AG09309 (cell line): ENCODE measurements at places on chromosomes 3 and 15.

GRCh38 chr15:95032156-95032555 lies 800.8 kb downstream of the MCTP2 start:
- DNase-seq, result no peak

GRCh38 chr3:119555309-119555735 lies 4.1 kb downstream of the CD80 start:
- no peak for DNase-seq

DNA sequence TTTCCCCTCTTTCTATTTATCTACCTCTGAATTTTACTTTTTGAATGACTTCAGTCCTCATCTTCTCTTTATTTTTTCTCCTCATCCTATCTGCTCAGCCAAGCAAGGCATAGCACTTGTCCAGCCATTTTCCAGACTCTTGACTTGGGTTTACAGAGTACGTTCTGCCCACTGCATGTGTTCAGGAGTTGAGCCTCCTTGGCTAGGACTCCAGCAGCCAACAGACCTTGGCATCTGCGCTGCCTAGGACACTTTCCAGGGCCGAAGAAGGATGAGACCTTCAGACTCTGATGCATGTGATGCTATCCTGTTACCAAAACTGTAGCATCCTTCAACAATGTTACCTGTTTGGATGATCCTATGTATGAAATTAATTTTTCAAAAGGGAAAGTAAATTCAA lies 59.7 kb downstream of the HES1 start:
- DNase-seq, result no peak

GRCh38 chr3:32909999-32910398 lies 41.4 kb upstream of the CCR4 start:
- DNase-seq, result no peak

- no peak for DNase-seq
Observed at GRCh38 chr3:152076148-152076547, 192.6 kb upstream of the MBNL1 start.

GRCh38 chr15:52680041-52680391 lies 828 bp upstream of the ATOSA start:
- no peak for DNase-seq

DNA sequence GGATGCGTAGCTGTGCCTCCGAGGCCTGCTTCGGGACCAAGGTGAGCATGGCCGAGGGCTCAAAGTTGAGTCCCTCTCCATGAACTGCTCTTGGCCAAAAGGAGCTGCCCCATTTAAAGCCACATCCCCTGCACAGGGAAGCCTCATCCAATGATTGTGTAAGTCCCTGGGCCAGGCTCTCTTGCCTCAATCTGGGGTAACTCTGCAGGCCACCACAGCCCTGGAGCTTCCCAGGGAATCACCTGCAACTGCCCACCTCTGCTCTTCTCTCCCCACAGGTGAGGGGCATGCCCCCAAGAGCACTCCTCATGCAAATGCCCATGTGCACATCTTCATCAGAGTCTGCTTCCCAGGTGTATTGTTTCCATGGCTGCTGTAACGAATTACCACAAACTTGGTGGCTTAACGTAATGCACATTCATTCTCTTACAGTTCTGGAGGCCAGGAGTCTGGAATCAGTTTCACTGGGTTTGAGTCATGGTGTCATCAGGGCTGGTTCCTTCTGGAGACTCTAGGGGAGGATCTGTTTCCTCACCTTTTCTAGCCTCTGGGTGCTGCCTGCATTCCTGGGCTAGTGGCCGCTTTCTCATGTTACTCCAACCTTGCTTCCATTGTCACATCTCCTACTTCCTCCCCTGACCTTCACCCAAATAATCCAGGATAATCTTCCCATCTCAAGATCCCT lies 25.0 kb upstream of the LOXL1 start:
- DNase-seq, result no peak

GRCh38 chr15:85377986-85378385 lies 2.4 kb upstream of the AKAP13 start:
- no peak for DNase-seq

GRCh38 chr15:38996111-38996631 lies 431.6 kb upstream of the RASGRP1 start:
- peak; percentile 97 for DNase-seq

GRCh38 chr3:126551839-126552687 lies 6.7 kb downstream of the C3orf22 start:
- no peak for DNase-seq

DNA sequence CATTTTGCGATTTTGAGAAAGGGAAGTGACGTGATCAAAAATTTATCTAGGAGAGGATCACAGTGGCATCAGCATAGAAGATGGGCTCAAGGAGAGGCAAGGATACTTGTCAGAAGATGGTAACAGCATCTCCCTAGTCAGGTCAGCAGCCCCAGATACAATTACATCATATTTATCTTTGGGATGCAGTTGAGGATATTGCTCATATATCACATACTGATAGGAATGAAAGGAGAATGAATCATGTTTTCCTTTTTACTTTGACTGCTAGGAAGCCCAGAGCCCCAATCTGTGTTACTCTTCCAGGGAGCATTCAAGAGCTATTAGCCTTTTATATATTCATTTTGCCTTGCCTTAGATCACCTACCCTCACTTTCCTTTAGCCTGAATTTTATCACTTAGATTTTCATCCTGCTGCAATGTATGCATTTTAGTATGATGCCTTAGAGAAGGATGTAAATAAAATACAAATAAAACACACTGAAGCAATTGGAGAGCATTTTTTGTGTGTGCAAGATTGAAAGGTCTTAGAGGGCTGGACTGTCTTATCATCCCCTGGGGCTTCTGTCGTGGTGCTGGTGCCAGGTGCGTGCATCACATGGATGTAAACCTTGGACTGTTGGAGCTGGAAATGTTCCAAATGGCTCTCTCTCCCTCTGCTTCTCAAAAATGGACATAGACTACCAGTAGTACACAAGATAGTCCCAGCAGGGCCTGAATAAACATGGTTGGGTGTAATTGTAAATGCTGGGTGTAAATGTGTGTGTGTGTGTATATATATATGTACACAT lies 40.3 kb downstream of the CORO2B start:
- DNase-seq, result no peak

DNA sequence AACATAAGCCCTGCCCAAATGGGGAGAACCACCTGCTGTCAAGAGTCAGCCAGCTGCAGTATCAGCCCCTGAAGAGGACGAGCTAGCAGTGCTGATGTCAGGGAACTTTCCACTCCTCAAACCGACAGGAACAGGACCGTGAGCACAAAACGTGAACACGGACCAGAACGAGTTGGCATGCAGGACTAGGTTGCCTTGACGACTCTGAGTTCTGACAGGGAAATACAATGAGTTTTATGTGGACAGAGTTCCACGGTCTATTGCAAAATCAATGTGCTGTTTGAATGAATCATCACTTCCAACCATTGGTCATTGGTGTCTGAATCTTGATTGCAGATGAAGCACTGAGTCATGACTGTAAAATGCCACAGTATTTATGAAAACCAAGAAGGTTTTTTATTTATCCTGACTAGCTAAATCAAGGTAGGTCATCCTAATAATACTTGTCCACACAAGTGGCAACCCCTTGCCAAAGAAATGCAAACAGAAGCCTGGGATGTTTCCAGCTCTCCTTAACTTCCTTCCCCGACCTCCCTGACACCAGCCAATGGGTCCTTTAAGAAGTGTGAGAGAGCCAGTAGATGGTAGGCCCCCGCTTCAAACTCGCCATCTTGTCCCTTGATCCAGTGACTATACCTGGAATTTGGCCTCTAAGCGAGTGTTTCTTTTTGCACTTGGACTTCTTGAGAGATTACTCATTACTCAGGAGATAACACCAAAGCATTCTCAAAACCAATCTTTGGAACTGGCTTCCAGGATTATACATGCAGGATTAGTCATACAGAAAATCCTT lies 119.6 kb downstream of the ASB7 start:
- peak; percentile 99 for DNase-seq

DNA sequence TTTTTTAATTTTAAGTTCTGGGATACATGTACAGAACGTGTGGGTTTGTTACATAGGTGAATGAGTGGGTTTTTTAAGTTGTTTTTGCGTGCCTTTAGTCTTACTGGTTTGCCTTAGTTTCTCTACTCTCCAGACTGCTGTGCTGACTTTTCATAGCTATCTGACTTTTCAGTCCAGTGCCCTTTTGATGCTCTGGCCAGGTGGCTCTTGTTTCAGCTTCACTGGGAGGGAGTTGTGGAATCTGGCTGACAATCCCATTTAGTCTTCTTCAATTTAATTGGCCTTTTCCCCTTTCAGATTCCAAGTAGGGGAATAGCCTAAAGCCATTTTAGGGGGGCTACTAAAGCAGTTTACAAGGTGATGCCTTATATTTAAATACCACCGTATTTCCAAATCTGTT lies 30.1 kb downstream of the FNDC3B start:
- DNase-seq, result no peak

- DNase-seq, result no peak
Observed at GRCh38 chr3:46974421-46975171, 1.9 kb downstream of the CCDC12 start.

GRCh38 chr3:4880850-4881249 lies 98.4 kb upstream of the BHLHE40 start:
- no peak for DNase-seq

- no peak for DNase-seq
Observed at GRCh38 chr15:83174891-83175290, 32.7 kb downstream of the HDGFL3 start.

GRCh38 chr3:147191795-147192385 lies 214.5 kb downstream of the ZIC4 start:
- DNase-seq, result peak; percentile 52

GRCh38 chr3:134680796-134681521 lies 30.1 kb upstream of the KY start:
- no peak for DNase-seq

DNA sequence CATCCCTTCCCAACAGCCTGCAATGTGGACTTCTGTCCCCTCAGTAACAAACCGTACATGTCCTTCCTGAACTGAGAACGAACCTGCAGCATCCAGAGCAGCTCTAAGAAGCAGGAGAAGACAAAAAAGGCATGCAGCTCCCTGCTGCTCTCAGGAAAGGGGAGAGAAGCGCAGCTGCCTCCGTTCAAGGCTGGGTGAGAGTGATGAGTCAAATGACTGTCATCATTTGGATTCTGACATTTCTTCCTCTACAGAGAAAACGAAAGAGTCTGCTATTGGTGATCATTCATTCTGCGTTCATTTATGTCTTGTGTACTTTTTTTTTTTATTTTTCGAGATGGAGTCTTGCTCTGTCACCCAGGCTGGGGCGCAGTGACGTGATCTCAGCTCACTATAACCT lies 677.8 kb downstream of the FHIT start:
- DNase-seq, result no peak

DNA sequence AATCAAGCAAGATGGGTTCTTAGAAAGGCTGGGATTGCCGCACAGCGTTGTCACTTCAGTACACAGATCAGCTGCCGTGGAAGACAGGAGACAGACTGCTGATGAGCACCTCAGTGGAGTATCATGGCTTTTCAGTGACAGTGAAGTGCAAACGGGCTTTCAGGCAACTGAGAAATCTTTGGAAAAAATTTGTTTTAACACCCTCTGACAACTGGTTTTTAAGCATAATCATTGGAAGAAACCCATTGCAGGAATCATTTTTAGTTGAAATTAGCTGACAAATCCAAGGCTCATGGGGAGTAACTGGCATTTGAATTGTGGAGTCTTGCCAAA lies 418.8 kb downstream of the OTOL1 start:
- no peak for DNase-seq

- no peak for DNase-seq
Observed at GRCh38 chr3:36944012-36944640, 728 bp downstream of the TRANK1 start.

DNA sequence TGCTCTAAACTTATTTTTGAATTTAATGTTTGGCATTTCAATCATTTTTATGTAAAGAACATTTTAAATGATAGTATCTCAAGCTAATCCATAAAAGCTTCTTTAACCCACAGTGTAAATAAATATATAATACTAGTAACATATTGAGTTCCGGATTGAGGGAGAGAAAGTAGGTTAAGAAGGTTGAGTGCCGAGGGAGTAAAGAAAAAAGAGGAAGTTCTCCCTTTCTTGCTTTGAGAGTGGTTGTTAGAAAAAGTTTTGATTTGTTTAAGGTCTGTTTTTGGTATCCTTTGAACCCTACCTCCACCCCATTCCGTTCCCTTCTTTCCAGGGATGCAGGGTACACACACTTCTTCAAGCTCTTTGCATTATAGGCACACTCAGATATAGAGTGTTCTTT lies 130.8 kb downstream of the VPS8 start:
- no peak for DNase-seq

- no peak for DNase-seq
Observed at GRCh38 chr3:189632242-189632641, 1.1 kb downstream of the TP63 start.

GRCh38 chr3:71074423-71074822 lies 509.1 kb downstream of the FOXP1 start:
- no peak for DNase-seq

GRCh38 chr3:131403216-131403895 lies 21.8 kb downstream of the NUDT16 start:
- DNase-seq, result no peak

GRCh38 chr3:56930706-56931105 lies 129.0 kb upstream of the ARHGEF3 start:
- no peak for DNase-seq

DNA sequence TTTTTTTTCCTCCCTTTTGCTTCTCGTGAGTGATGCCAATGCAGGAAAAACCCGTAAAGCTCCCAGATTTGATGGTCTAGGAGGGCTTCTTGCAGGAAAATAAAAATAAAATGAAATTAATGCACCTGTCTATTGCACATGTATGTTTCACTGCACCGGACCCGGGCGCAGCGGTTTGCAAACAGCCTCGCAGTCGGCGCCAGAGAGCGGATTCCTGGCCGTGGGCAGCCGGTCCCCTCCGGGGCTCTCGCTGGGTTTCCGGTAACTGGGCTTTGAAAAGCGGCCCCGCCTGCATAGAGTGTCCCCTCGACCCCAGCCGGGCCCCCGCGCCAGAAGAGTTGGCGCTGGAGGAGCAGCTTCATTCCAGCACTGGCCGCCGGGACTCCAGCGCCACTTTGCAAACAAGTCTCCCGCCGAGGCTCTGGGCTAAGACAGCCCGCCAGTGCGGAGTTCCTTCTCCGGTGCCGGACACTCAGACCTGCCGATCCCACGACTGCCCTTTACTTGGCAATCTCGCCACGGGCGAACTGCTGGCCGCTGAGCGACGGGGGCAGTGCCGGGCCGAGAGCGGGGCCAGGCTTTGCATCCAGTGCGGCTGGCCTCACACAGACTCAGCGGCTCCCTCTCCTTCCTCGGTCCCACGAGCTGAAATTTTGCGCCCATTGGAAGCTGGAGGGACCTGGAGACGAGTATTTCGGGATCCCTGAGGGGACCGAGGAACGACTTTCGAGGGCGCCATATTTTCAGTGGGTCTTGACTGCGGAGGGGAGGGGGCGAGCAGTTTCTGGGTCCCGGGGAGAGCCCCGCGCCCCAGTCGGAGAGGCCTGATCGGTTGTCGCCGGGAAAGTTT lies 225.9 kb upstream of the C2CD4B start:
- no peak for DNase-seq

- DNase-seq, result no peak
Observed at GRCh38 chr3:151599103-151599672, 134.5 kb upstream of the AADACL2 start.

GRCh38 chr3:134315286-134316106 lies 58.8 kb downstream of the AMOTL2 start:
- DNase-seq, result no peak

GRCh38 chr3:59052803-59053411 lies 3.1 kb upstream of the CFAP20DC start:
- no peak for DNase-seq
